ENCODE measurements at places on chromosomes 2 and 18.

- DNase-seq: no peak
Measured at GRCh38 chr2:162968306-162968705, 129.7 kb upstream of the KCNH7 start.

- no peak for DNase-seq
Measured at GRCh38 chr2:175964195-175964594, 37.9 kb downstream of the LNPK start.

GRCh38 chr2:121804997-121805765 is 49.7 kb downstream of the TSN start:
- DNase-seq: no peak

DNA sequence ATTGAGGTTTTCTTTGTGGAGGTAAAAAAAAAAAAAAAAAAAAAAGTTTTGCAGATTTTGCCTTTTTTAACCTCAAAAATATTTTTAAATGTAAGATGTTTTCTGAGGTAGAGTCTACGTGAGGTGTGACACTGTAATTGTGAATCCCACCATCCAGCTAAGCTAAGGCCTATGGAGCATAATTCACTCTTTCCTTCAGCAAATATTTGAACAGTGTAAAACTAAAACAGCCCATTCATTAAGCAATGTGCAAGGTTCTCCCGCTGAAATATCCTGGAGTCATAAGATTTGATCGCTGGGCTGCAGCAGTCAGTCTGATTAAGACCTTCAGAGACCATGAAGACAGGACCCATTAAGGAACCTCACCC is 105.1 kb downstream of the HNRNPLL start:
- DNase-seq: no peak

- DNase-seq: no peak
Measured at GRCh38 chr18:75111760-75112159, 97.2 kb downstream of the PTGR3 start.

GRCh38 chr18:3110034-3110752 is 97.2 kb upstream of the LPIN2 start:
- DNase-seq: no peak

GRCh38 chr2:72573232-72573631 is 252.6 kb downstream of the EXOC6B start:
- no peak for DNase-seq

DNA sequence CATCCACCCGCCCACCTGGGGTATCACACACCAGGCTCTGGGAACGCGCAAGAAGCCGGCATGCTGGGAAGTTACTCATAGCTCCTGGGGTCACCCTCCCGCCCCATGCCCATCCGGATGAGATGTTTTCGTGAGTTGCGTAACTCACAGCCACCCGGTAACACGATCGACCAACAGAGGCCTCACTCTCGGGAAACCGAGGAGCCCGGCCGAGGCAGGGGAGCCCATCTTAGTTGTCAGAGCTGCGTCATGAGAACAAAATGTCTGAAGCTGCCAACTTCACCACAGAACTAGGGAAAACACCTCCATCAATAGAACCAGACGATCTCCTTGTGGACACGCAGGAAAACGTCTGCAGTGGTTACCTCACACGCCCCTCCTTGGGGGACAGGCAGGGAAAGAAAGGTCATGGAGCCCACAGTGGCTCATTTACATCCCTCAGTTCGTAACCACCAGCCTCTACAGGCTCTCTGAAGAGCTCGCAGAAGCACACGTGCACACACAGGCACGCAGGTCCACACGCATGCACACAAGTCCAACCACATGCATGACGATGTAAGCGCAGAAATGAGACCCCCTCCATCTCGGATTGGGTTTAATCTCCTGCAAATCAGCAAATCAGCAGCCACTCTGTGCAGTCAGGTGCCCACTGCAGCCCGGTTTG is 26.2 kb downstream of the ADI1 start:
- DNase-seq: no peak

Measured in CD4-positive, alpha-beta T cell treated with Interleukin-21 for 1 hour (primary cell).